ENCODE measurements at places on chromosomes 3 and 15. TPM values are rescaled to one million over a fixed set of nuclear protein-coding genes. Genes with fewer than 3 reads are reported as not detected.

The CADM2 gene
- not detected for total RNA-seq

The FBXO40 gene
- not detected for total RNA-seq

The PIGZ gene
- total RNA-seq = under 0.01 TPM

- H3K27ac ChIP-seq = no peak overlapping the region
- no peaks in the 10 kb centered on the region for H3K27me3 ChIP-seq
- DNase-seq = no peak
- peaks cover 4% of the 10 kb centered on the region for H3K36me3 ChIP-seq
- no peak overlapping the region for H3K4me3 ChIP-seq
Measured at GRCh38 chr3:105847452-105847851, 21.4 kb downstream of the CBLB start.

- H3K4me1 ChIP-seq = no peaks in the 10 kb centered on the region
- no peak for DNase-seq
- H3K36me3 ChIP-seq = no peaks in the 10 kb centered on the region
- no peak overlapping the region for H3K27ac ChIP-seq
- H3K4me3 ChIP-seq = no peak overlapping the region
- H3K27me3 ChIP-seq = no peaks in the 10 kb centered on the region
Measured at GRCh38 chr3:172803489-172803888, 53.0 kb downstream of the ECT2 start.

DNA sequence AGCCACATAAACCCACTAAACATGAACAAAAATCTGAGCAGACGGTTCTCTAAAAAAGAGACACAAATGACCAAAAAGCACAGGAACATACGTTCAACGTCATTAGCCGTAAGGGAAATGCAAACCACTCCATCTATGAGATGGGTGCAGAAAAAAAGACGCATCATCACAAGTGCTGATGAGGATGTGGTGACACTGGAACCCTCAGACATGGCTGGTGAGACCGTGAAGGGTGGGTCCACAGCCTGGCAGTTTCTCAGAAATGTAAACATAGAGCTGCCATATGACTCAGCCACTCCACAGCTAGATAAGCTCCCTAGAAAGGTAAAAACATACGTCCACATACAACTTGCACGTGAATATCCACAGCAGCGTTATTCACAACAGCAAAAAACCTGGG lies 23.3 kb downstream of the PCSK6 start:
- H3K4me3 ChIP-seq = no peak overlapping the region
- no peak for DNase-seq
- peaks cover 11% of the 10 kb centered on the region for H3K27me3 ChIP-seq
- H3K36me3 ChIP-seq = no peaks in the 10 kb centered on the region
- H3K4me1 ChIP-seq = no peaks in the 10 kb centered on the region

- H3K27ac ChIP-seq = no peak overlapping the region
- peaks cover 5% of the 10 kb centered on the region for H3K4me1 ChIP-seq
- H3K36me3 ChIP-seq = no peaks in the 10 kb centered on the region
- H3K4me3 ChIP-seq = no peak overlapping the region
Measured at GRCh38 chr3:39429466-39429865, 22.9 kb downstream of the RPSA start.

DNA sequence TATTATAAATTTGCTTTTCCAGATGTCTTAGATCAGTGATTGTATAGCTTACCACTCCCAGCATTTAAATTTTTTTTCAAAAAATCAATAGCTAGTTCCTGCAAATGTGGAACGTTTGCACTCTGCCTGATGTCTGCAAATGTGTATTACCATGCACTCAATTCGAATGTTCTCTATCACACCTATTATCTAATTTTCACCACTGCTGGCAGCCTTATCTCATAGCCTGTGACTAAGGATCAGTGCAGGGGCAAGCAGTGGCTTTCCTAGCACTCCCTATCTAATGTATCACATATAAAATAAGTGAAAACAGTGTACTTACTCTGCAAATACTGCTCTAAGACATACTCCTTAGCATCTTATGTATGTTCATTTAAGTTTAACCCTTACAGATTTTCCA lies 196.3 kb upstream of the PLSCR5 start:
- no peak overlapping the region for H3K4me3 ChIP-seq
- H3K36me3 ChIP-seq = no peaks in the 10 kb centered on the region
- H3K27me3 ChIP-seq = no peaks in the 10 kb centered on the region
- H3K27ac ChIP-seq = no peak overlapping the region
- no peak for DNase-seq

GRCh38 chr15:25900901-25901300 lies 37.8 kb upstream of the ATP10A start:
- H3K36me3 ChIP-seq = no peaks in the 10 kb centered on the region
- H3K4me3 ChIP-seq = no peak overlapping the region
- DNase-seq = peak; percentile 37
- H3K4me1 ChIP-seq = peaks cover 16% of the 10 kb centered on the region
- H3K27ac ChIP-seq = no peak overlapping the region
- no peaks in the 10 kb centered on the region for H3K27me3 ChIP-seq

Data from IMR-90 (cell line).